Esophagus squamous epithelium (tissue), 5 donors: ENCODE measurements at places on chromosomes 11 and 22.

DNA sequence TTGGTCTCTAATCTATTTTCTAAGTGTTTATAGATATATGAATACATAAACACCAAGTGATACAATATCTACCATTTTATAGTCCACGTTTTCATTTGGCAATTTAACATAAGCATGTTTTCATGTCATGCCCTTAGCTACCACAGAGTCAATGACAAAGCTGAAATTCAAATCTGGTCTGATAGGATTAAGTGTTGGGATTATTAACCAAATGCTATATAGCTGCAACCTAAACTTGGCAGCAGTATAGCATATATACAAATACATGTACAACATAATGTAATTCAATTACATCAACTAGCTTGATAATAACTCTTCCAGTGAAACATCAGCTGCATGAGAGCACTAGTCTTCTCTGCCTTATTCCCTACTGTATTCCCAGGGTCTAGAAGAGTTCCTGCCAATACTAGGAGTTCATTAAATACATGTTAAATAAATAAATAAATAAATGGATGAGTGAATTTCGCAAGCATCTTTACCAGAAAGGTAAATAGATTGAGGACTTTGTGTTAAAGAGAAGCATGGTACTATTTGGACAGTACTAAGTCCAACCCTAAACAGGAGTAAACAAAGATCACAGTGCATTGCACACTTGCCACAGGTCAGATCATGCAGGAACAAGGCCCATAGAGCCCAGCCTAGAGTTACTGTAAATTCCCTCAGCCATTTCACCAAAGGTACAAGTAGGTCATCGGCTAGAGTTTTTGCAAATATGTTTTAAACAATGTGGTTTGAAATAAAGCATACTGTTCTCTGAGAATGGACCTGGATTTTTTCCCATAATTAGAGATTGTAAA lies 12.8 kb downstream of the SAA4 start:
- no peak for DNase-seq

DNA sequence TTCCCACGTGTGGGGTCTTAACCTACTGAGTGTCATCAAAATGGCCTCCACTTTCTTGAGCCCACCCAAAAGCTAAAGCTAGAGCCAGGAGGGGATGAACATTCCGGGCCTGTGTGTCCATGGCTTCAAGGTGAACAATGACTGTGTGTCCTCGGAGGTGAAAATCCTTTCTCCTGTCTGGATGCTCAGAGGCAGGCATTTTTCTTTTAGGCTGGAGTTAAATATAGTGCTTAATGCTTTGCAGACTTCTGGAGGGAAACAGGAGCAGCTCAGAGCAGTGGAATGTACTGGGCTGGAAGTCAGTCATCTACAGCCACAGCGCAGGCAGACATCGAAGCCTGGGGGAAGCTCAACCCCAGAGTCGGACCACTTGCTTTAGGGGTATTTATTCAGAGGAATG lies 68.6 kb upstream of the TMEM45B start:
- DNase-seq: no peak

DNA sequence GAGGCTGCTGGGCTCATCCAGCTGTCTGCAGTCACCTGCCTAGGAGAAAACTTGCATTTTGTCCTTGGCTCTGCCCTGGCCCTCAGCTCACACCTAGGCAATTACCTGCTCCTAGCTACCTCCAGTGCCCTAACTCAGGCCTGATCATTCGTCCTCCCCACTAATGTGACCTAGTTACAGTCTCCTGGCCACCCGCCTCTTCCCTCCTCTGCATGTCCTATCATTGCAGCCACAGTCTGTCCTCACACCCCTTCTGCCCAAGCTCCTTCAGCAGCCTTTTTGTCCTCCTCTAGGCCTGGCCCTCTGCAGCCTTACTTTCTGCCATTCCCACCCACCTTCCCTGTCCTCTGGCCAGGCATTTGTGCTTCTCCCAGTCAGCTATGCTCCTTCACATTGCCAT lies 17.7 kb upstream of the CCDC134 start:
- DNase-seq: no peak

DNA sequence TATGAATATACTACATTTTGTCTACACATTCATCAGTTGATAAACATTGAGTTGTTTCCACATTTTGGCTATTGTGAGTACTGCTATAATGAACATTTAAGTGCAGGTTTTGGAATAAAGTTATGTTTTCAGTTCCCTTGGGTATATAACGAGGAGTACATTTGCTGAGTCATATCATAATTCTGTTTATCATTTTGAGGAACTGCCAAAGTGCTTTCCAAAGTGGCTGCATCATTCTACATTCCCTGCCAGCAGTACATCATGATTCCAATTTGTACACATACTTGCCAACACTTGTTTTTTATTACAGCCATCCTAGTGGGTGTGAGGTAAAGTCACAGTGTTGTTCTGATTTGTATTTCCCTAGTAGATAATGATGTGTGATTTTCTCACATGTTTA lies 1458.6 kb upstream of the TENM4 start:
- no peak for DNase-seq

GRCh38 chr11:1743585-1744136 lies 6.7 kb downstream of the IFITM10 start:
- DNase-seq: no peak

DNA sequence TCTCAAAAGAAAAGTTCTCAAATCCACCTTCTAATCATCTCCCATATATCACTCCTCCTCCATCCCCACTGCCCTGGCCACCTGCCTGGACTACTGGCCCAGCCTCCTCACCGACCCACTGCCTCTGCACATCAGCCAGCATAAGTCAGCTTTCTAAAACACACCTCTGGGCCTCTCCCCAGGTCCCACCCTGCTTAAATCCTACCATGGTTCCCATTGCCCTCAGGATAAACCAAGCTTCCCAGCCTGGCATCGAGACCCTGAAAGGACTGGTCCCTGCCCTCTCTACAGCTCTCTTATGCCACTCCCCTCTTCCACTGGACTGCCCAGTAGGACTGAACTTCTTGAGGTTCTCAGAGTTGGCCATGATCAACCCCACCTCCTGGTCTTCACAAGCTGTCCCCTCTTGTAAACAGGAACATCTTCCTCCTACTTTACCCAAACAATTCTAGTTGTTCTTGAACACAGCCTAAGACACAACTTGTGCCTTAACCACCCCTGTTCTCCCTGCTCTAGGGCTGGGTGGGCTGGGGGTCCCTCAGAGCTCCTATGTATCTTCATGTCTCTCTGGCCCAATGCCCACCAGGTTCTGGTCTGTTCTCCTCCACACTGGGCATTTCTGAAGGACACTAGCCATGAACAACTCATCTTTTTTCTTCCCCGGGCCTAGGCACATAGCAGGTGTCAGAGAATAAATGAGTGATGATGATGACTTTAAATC lies 12.6 kb upstream of the P2RY6 start:
- DNase-seq: no peak

GRCh38 chr11:132424433-132424832 lies 1054.0 kb downstream of the NTM start:
- no peak for DNase-seq

DNA sequence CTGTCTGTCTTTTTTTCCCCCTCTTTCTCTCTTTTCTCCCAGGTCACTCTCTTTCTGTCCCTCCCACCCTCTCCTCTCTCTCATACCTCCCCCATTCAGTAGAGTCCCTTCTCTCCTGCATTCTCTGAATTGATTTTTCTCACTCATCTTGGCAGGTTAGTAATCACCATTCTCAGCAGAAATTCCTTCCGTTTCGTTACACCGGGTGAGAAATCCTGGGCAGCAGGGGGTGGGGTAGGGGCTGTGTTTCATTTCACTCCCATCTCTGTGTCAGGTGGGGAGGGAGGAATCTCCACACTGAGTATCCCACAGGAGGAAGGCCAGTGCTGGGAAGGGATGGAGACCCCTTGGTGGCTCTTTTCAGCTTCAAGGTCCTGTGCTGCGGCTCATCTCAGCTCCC lies 253.5 kb downstream of the MIAT start:
- DNase-seq: no peak
